ENCODE measurements at places on chromosomes 7 and 10. TPM values are rescaled to one million over a fixed set of nuclear protein-coding genes. Genes with fewer than 3 reads are reported as not detected.
A peak's percentile ranks its signal among the peaks of the same experiment; 100 is the strongest.

- DNase-seq, result no peak
Observed at GRCh38 chr10:88781206-88781605, 21.3 kb upstream of the LIPM start.

GRCh38 chr10:22646388-22646853, 68.0 kb downstream of the PIP4K2A start:
- no peak for DNase-seq

GRCh38 chr10:8054244-8054493, 319 bp upstream of the GATA3 start:
- no peak for DNase-seq

- no peak for DNase-seq
Observed at GRCh38 chr10:86186633-86187032, 180.0 kb downstream of the GRID1 start.

GRCh38 chr7:47957156-47957555, 8.9 kb upstream of the PKD1L1 start:
- no peak for DNase-seq

DNA sequence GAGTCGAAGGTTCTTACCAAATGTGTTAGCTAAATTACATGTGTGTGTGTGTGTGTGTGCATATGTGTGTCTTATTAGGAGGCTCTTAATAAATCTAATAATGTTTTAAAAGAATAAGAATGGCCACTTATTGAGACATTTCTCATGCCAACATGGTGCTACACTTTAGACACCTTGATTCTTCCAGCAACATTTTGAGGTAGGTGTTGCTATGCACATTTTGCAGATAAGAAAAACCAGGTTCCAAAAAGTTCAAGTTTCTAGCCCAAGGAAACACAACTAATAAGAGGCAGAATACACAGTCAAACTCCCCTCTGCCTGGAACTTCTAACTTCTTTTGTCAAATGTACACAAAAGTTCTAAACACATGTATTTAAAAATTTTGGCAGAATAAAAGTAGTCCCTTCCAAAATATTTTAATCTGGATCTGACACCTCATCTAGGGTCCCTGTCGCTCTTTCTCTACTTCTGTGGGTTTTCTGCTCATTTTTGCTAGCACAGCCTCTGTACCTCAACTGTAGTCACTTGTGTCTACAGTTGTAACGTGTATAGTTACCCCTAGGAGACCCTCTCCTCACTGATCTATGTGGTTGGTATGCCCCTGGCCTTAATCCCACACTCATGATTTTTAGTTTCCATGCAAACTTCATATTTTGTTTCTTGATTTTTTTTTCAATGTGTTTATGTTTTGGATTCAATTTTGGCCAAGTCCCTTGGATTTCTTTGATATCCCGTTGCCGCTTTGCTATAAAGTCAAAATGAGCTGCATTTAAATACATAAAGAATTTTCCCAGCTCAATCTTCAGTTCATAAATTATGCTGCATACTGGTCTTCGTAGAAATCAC, 4.3 kb downstream of the ANKRD1 start:
- no peak for DNase-seq

- no peak for DNase-seq
Observed at GRCh38 chr10:88592381-88592780, 5.8 kb downstream of the LIPJ start.

DNA sequence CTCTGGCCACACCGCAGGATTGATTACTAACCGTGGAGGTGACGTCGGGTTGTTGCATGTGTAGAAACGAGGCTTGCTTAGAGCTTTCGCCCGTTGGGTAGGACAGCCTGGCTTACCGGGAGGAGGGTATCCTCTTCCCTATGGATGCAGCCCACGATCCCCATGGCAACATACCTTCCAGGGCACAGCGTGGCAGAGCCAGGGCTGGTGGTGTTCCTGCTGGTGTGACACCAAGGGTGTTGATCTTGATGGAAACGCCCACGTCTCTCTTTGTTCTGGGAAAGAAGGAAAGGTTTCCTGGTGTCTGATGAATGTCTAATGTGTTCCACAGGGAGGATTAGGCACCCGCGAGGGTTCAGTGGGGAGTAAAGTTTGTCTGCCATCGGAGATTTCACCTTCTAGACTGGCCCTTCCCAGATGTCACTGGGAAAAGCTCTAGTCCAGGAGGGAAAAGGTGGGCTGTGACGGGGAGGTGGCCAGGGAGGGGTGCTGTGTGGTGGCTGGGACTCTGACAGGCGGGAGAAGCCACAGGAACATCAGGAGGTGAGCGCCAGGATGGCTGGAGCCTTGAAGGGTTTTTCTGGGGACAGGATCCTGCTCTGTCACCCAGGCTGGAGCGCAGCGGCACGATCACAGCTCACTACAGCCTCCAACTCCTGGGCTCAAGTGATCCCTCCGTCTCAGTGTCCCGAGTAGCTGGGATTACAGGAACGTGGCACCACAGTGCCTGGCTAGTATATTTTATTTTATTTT, 102.1 kb downstream of the CUX1 start:
- DNase-seq, result no peak

GRCh38 chr7:85081846-85082245, 105.0 kb downstream of the SEMA3D start:
- no peak for DNase-seq

DNA sequence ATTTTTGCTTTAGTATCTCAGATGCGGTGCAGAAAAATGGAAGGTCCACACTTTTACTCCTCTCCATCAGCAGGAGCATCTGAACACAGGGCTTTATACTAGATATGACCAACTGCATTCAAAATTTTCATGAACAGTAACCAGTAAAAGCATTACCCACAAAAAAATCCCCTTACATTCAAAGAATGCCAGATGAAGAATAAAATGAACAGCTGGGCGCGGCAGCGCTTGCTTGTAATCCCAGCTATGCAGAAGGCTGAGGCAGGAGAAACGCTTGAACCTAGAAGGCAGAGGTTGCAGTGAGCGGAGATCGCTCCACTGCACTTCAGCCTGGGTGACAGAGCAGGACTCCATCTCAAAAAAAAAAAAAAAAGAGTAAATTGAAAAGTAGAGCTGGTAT, 3.1 kb downstream of the SAR1A start:
- no peak for DNase-seq

DNA sequence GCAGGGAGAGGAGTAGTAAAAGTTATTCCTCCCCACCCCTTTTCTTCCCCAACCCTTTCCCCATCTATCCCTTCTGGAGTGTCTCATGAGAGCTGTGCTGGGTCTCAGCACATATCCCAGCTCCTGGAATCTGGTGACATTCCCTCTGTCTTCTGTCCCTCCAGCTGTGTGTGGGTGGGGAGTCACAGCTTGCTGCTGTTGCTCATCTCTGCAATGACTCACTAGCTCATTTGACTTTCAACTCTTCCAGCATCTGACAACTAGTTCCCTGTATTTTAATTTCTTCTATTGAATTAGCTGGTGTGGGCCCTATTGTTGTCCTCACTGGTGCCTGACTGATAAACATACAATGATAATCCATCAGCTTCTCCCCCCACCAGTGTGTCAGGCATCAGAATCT, 198.9 kb upstream of the AUTS2 start:
- DNase-seq, result no peak

DNA sequence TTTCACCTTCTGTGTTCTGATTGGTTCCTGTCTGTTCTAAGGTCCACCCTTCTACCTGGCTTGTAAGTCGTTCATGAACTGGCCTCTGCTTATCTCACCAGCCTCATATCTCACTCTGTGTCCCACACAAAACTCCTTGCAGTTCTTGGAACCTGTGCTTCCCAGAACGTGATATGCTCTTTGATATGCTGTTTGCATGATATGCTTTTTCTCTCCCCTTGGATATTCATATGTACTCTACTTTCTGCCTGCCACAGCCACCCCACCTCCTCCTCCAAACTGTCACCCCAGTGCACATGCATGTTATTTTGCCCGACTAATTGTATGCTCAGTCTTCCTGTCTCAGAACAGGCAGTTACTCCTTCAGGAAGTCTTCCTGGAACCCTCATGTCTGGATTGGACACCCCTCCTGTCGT, 1.9 kb upstream of the ITPRIP start:
- no peak for DNase-seq

- DNase-seq, result no peak
Observed at GRCh38 chr7:14999331-14999730, 96.8 kb upstream of the DGKB start.

- no peak for DNase-seq
Observed at GRCh38 chr10:79103129-79103528, 34.4 kb downstream of the ZMIZ1 start.

DNA sequence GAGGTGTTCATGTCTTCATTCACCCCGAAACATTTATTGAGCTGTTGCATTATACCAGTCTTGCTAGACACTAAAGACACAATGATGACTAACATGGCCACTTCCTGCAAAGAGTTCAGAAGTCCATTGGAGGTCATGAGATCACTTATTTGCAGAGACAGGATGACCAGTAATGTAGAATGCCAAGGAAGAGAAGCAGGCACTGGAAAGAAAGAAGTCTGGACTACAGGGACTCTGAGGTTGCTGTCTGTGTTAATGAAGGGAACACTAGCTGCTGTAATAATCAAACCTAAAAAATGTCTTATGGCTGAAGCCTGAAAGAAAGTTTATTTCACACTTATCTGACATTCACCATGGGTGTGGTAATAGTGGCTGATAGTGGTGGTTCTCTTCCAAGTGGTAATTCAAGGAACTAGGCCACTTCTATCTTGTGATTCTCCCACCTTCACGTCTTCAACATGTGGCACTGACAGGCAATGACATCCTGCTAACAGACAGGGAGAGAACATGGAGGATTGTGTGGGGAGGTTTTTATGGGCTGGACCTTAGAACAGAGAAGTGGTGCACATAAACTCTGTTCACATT, 89.2 kb upstream of the MKLN1 start:
- no peak for DNase-seq

GRCh38 chr10:102769375-102770107, 25.8 kb downstream of the WBP1L start:
- peak; percentile 81 for DNase-seq

DNA sequence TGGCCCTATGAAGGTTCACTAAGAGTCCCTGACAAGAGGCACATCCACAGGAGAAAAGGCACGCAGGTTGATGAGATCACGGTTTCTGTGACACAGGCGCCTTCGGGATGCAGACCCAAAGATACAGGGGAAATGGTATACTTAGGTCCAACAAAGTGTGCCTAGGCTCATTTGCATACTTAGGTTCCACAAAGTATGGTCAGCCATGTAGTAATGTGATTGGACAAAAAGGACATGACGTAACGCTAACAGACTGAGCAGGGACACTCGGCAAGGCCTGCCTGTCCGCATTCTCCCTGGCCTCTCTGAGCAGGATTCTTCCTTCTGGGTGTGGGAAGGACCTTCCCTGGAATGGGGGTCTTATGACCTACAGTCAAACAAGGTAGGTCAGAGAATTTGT, 190.6 kb downstream of the CELF2 start:
- DNase-seq, result no peak

GRCh38 chr10:114908896-114909295, 29.1 kb upstream of the TRUB1 start:
- DNase-seq, result no peak

DNA sequence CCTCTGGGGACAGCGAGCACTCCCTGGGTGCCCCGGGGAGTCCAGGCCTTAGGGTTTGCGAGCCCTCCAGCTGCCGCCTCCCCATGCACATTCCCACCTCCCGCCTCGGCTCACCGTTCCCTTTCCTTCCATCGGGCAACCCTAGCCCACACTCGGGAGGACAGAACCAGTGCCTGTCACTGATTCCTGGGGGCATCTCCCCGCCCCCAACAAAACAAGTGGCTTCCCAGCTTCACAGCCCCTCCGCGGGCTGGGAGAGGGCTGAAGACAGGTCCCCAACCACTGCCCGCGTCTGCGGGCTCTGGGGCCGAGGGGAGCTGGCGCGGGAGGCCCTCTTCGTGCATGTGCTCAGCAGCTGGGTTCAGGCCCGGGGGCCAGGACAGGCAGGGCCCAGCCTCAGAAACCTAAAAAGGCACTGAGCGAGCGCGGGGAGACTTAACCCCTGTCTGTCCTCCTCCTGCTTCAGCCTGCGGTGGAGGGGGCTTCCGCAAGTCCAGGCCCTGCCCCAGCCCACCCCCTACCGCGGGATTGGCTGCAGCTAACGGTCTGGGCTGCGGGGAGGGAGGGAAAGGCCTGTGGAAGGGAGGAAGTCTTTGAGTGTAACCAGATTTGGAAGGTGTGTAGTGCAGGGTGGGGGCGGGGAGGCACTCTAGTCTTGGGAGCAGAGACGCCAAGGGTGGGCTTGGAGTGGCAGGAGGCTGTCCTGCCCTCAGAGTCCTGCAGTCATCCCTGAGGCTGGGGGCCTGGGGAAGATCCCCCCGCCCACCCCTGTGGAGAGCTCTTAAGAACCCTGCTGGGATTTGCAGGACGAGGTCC, 1.2 kb downstream of the FLNC start:
- DNase-seq, result peak; percentile 42

- no peak for DNase-seq
Observed at GRCh38 chr7:7446616-7447015, 89.1 kb downstream of the COL28A1 start.

- no peak for DNase-seq
Observed at GRCh38 chr10:1559761-1560160, 177.6 kb downstream of the ADARB2 start.

DNA sequence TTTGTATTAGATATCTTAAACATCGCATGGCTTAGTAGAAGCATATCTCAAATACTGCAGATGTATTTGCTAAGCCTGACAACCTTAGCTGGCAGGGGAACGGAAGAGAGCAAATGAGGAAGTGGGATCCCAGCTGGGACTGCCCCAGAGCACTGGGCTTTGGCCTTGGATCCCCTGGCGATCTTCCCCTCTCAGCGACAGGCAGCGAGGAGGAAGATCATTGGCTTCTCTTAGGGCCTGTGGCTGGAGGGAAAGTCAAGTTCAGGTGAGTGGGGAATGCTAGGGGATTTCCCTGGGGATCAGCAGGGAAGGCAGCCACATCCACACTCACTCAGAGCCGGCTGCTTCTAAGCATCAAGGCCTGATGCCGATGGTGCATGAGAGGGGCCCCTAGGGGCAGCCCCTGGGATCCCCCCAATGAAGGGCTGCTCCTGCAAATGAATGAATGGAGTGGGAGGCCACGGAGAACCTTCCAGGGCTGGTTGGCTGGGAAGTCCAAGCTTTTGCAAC, 42.0 kb downstream of the LYZL2 start:
- DNase-seq, result no peak

GRCh38 chr7:85602196-85602595, 415.3 kb upstream of the SEMA3D start:
- no peak for DNase-seq

KCNIP2 gene
- 5.5 TPM for total RNA-seq

SUPV3L1 gene
- 79.2 TPM for total RNA-seq

ANXA8 gene
- total RNA-seq, result 14.1 TPM

ITGB8 gene
- total RNA-seq, result 4.6 TPM

C10orf105 gene
- total RNA-seq, result not detected

ZNF438 gene
- total RNA-seq, result 0.58 TPM

ERVW-1 gene
- total RNA-seq, result 0.51 TPM

CALHM3 gene
- total RNA-seq, result 0.18 TPM

ARL5B gene
- 61.7 TPM for total RNA-seq

CTAGE4 gene
- total RNA-seq, result not detected

PHKG1 gene
- 1.1 TPM for total RNA-seq

MMP21 gene
- total RNA-seq, result not detected

CYP2C9 gene
- total RNA-seq, result 1.4 TPM
